ENCODE measurements at places on chromosomes 6 and 20.
A peak's percentile ranks its signal among the peaks of the same experiment; 100 is the strongest.

DNA sequence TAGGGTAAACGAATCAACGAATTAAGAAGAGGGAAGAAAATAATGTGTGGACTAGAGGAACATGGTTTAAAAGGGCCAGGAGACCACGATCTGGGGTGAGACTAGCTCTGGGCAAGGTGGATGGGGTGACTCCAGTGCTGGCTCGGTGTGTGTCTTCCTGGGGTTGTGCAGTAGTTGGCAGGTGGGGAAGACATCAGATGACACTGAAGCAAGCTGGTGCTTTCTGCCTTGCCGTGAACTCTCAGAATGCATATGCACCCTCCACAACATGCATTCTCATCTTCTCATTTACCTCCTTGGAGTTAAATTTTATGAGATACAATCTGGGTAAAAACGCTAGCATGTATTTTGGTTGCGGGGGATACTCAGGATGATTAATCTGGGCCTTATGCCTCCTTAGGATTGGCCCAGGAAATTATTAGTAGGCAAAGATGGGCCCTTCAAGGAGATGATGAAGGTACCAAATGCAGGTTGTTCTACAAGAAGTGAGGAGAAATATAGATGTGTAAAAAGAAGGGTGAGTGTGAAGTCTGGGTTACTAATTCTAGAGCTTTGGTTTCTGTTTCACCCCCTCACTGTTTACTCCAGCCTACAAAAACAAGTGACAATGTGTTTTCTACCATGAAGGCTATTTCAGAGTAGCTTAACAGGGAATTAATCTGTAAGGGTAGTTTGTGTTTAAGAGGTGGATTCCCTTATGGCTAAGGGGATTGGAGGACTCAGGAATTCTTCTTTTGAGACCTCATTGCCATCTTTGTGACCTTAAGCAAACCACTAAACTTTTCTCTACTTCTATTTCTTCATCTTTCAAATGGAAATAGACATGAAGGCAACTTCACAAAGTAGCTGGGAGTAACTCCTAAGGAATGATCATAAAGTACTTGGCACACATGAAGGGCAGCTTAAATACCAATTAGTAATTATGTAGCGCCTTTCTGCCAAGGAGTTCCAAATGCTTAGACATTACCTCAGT is 71.0 kb upstream of the SUPT3H start:
- no peak for DNase-seq

DNA sequence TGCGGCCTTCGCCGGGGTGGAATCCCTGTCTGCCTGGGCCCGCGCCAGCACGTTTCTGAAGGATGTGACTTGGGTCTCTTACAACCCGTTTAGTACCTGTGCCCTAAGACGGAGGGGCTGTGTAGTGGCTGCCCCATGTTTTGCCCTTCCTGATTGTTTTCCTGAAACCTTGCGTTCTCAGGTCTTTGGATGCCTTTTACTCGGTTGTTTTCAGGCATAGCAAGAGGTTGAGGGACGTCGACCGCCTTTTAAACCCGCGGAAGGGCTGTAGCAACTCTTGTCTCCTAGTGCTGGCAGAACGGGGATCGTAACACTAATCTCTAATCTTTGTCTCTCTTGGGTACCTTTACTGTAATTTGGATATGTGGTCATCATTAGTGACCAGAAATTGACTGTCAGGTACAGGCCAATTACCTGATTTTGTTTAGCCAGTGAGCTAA is 706 bp upstream of the NANP start:
- no peak for DNase-seq

GRCh38 chr20:22507240-22507961 is 77.0 kb downstream of the FOXA2 start:
- DNase-seq, result no peak

- no peak for DNase-seq
These were observed 123.0 kb upstream of the CITED2 start for GRCh38 chr6:139497345-139497961.

DNA sequence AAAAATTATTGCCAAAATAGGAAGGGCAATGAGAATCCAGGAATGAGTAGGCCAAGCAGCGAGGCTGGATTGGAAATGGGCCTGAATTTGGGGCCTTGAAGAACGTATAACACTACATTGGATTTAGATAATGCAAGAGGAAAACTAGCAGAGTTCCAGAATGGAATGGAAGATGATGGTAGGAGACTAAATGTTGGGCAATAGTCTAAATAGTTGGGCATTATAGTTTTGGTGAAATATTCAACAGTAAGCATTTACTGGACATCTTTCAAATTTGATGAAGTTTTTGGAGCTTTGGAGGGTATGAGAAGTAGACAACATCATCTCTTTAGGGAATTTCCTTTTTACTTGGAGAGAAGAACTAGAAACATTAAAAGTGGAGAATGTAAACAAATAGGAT is 3.4 kb upstream of the JARID2 start:
- no peak for DNase-seq

GRCh38 chr20:63772781-63773518 is 33.4 kb downstream of the SLC2A4RG start:
- DNase-seq, result no peak

- no peak for DNase-seq
These were observed 193.1 kb upstream of the ARG1 start for GRCh38 chr6:131379948-131380347.

DNA sequence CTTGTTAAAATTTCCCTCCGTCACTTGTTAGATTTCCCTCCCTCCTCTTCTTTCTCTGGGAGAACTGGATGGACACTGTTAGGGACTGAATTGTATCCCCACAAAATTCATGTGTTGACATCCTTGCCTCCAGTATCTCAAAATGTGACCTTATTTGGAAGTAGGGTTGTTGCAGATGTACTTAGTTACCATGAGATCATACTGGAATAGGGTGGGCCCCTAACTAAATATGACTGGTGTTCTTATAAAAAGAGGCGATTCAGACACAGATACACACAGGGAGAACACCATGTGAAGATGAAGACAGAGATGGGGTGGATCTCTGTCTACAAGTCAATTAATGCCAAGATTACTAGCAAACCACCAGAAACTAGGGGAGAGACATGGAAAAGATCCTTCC is 139.5 kb downstream of the ALDH8A1 start:
- DNase-seq, result no peak

GRCh38 chr6:136087986-136088385 is 162.1 kb downstream of the MTFR2 start:
- no peak for DNase-seq

DNA sequence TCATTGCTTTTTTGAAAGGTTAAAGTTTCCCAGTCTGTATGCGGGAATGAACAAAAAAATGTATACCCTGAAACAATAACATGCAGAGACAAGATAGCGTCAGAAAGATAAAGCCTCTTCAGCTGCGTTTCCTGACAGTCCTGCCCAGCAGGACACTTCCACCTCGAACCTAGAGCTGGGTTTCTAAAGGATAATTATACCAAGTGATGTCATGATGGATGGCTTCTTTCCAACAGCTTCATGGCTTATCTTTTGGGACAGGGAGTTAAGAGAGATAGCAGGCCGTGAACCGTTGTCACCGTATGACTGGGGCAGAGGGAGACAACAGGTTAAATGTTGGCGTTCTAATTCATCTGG is 267.6 kb upstream of the SGK1 start:
- no peak for DNase-seq

- no peak for DNase-seq
These were observed 38.5 kb upstream of the VSX1 start for GRCh38 chr20:25120457-25120856.

GRCh38 chr6:10794239-10794638 is 44.1 kb downstream of the MAK start:
- no peak for DNase-seq

GRCh38 chr20:10511170-10511508 is 76.0 kb downstream of the SLX4IP start:
- DNase-seq, result no peak

DNA sequence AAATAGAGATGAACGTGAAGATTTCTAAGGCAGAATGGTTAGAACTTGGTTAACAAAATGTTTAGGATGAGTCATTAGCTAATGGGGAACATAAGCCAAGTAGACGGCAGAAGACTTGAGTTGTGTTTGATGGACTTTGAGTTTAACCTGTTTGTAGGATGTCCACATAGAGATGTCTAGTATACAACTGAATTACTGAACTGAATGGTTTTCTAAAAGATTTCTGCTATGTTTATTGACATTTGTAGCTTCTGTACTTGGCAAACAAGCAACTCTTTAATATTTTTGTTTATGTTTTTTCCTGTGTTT is 54.5 kb upstream of the DYNLRB1 start:
- no peak for DNase-seq

- no peak for DNase-seq
These were observed 112.9 kb upstream of the RPS6KA2 start for GRCh38 chr6:166739976-166740318.

- DNase-seq, result peak; percentile 50
These were observed 4.4 kb downstream of the CPNE1 start for GRCh38 chr20:35660122-35660937.

DNA sequence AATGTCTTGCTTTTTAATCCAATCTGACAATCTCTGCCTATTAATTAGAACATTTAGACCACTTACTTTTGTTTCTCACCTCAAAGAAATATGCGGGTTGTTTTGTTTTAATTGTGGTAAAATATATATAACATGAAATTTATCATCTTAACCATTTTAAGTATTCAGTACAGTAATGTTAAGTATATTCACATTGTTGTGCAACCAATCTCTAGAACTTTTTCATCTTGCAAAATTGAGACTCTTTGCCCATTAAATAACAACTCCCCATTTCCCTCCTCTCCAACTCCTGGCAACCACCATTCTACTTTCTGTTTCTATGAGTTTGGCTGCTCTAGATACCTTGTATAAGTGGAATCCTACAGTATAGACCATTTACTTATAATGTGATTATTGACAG is 13.8 kb upstream of the TCP11 start:
- DNase-seq, result no peak

DNA sequence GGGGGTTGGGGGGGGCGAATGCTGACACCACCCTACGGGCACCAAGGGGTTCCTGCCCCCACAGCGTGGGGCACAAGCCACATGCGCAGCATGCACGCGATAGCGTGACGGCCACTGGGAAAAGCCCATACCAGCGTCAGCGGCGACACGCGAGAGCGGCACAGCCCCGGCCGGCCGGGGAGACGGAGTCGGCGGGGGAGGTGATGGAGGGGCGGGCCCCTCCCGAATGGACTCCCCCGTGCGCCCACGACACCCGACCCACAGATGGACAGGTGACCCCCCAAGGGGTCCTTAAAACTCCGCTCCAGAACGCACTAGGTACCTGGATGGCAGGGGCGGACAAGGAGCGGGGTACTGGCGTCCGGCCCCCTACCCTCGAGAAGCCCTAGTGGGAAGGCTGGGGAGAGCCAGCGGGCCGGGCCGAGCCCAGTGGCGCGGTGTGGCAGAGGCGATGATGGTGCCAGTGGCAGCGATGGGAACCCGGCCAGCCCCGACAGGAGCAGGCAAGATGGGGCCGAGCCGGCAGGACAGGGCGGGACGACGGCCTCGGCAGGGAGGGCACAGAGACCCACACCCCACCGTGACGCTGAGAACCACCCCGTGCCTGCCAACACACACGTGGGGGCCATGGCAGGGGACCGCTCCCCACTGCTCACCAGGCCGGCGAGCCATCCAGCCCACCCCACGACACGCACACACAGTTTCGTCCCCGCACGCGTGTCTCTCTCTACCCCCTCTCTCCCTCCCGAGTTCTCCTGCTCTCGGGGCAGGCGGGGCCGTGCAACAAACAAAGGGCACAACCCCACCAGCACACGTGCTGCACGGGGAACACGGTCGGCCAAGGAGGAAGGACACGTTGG is 1959.8 kb upstream of the DEFB115 start:
- DNase-seq, result no peak

DNA sequence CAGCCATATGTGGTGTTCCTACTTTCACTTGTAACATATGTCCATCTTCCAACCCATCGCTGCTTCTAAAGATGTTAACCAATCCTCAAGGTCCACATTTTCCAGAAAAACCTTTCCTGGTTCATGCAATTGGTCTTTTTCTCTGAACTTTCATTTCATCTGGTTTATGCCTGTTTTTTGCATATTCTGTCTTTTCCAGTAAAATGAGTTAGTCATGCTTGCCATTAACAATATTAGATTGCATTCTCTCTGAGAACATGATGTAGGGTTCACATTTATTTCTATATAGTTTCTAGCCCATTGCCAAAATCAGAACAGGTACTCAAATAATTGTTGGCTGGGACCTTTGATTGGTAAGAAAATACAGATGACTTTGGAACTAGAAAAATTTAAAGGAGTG is 36.7 kb downstream of the HIVEP2 start:
- DNase-seq, result no peak

DNA sequence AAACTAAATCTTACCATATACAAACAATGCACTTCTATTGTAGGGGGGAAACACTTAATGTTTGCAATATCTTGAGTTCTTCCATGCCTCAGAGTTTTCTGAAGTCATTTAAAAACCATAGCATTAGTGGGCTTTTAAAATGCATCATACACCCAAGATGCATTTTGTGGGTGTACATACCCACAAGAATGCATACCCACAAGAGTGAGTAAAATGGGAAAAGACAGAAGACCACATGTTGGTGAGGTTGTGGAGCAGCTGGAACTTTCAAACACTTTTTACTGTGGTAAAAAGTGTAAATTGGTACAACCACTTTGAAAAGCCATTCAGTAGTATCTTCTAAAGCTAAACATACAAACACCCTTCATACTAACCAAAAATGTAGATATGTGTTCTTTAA is 57.5 kb downstream of the CYB5R4 start:
- no peak for DNase-seq

DNA sequence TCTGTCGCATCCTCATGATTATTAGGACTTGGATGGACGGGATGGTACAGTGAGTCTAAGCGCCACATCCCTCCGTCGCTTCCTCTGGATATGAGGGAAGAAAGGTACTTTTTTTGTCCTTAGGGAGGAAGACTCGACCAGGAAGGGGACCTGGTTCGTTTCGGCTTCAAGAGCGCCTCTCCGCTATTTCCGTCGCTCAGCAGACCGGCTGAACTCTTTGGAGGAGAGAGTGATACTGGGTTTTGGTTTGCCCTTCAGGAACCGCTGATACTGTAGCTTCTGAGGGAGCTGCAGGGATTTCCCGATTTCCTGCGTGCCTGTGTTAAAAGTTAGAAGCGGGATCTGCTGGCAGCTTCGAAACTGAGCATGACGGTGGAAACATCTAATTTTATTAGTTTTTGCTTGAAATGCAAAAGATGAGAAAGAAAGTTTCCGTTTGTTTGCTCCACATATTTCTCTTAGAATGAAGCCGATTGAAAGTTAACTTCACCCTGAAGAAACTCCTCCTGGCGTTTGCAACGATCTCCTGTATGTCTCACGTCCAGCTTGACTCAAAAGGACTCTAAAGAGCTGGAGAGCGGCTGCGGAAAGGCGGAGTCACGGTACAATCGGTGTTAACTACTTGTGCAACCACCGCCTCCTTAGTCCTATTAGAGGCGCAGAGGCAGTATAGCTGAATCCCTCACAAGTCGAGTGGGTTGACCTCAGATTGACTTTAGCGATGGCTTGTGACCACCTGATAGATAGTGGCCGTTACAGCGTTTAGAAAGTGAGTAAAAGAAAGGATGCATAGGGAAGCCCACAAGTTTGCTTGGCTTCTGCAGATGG is 129.4 kb downstream of the TRIM27 start:
- no peak for DNase-seq

All from stimulated activated CD4-positive, alpha-beta T cell treated with anti-CD3 and anti-CD28 coated beads, TNF-alpha, amount 100 ng/mL, for 48 hours (primary cell).